Activated CD8-positive, alpha-beta memory T cell treated with anti-CD3 and anti-CD28 coated beads for 1 hour (primary cell): ENCODE measurements at places on chromosomes 3 and 15.

GRCh38 chr3:43753741-43754715 is 63.3 kb downstream of the ABHD5 start:
- no peak for DNase-seq

DNA sequence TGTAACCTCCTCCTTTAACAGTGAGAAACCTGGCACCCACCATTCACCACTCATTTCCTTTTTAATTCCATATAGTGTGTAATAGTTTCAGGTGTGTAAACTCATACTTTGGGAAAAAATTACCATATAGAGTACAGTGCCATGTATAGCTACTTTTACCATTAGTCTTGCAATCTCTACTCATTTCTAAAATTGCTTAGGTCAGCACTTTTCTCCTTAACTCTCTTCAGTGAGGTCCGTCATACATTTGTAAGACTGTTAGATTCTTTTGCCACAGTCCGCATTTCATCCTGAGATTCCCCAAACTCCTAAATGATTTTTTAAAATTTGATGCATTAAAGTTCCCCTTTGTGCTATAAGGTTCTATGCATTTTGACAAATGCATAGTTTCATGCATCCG is 238.3 kb upstream of the ATP10A start:
- DNase-seq: no peak

GRCh38 chr3:171258316-171258715 is 201.9 kb downstream of the TNIK start:
- DNase-seq: no peak

DNA sequence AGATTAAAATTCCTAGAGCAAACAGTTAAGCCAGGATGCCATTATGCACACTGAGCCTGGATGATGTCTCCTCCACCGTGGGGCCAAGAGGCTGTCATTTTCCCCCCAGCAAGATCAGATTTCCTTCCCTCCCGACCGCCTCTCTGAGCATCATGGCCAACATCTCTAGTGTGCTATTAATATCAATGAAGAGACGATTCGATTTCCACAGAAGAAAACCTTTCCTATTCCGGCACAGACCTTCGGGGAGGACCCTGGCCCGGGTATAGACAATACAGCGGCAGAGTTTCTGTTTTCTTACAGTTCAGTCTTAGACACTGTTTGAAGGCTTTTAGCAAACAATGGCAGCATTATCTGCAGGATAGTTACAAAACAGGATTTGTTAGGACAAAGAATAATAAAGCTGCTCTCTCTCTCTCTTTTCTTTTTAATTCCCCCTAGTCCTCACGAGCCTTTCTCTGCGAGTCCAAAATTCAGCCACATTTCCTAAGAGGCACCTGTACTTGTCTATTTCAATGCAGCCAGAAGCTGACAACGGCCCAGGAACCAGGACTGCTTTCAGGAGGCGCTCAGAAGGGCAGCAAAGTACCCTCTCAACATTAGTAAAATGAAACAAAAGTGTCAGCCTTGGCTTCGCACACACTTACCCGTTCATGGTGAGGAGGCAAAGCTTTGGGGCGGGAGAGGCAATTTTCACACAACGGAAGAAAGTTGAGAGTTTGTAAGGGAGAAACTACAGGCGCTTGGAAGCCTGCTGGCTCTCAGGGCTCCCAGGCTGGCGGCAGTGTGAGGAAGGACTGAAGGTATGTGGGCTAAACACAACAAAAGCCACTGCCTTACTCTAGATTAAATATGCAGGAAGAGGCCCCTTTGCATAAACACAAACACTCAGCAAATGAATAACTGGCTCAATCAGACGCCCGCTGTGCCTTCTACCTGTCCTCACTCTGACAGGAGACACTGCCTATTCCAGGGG is 278.0 kb downstream of the FOXP1 start:
- DNase-seq: no peak

GRCh38 chr3:66393333-66394005 is 107.4 kb downstream of the LRIG1 start:
- DNase-seq: no peak

GRCh38 chr15:28101983-28102441 is 2.9 kb upstream of the OCA2 start:
- no peak for DNase-seq

DNA sequence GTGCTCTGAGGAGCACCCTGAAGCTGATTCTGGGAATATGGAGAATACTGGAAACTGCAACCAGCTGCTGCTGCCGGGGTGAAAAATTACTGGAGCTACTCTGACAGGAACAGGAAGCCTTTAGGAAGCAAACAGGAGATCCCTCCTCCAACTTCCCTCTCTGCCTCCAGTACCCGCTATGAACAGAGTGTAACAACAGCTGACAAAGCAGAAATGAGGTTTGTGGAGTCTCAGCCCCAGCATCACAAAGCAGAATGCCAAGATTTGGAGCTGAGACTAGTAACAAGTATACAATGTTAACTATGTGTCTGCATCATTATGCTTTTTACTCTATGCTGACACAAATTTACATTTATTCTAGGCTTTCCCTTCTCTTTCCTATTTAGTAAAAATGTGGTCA is 22.7 kb upstream of the PIAS1 start:
- DNase-seq: no peak

GRCh38 chr3:81643721-81644120 is 117.7 kb downstream of the GBE1 start:
- no peak for DNase-seq

DNA sequence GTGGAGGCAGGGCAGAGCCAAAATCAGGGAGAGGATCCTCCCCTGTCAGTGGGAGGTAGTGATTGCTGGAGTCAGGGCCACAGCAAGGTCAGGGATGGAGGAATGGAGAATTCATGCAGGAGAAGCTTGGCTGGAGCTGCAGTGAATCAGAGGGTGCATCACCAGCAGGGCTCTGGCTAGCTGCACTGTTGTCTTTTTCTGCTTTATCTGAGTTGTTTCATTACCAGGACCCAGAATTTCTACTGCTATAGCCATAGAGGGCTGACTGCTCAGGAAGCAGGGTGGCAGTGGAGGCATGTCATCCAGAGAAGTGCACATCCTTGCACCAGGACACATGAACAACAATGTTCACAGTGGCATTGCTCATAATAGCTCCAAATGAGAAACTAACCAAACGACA is 113.5 kb upstream of the GALNT15 start:
- no peak for DNase-seq

GRCh38 chr15:45993508-45993907 is 358.7 kb downstream of the SQOR start:
- no peak for DNase-seq

GRCh38 chr3:129684270-129684669 is 77.8 kb upstream of the PLXND1 start:
- DNase-seq: no peak

DNA sequence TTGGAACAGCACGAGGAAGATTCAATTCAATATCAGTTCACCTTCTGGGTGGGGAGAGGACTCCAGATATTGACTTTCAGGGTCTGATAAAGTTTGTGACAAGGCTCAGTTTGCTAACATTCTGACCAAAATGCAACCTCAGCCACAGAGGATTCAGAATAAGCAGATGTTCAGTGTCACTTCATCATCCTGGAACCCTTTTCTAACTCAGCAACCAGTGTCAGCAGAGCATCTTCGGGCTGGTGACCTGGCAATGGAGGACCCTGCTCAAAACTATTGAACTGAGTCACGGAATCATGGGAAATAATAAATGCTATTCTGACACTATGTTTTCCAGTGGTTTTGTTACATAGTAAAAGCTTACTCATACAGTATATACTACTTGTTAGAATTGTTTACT is 433.4 kb upstream of the CFAP20DC start:
- DNase-seq: no peak

DNA sequence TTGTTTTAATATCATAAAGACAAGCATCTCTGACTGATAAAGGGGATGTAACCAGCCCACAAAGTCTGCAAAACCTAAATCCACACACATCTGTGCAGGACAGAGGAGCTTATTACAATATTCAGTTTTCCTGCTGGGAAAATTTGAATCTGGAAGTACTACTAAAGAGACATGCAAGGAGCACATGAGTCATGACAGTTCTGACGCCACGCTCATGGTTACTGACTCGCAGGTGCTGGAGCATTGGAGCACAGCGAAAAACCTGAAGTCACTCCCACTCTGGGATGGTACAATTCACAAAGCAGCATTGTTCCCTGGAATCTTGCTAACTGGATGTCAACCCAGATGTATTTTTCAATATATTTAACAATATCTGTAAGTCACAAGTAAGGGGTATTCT is 7.6 kb upstream of the ISL2 start:
- no peak for DNase-seq

- DNase-seq: no peak
Observed at GRCh38 chr15:73319460-73320245, 49.1 kb downstream of the HCN4 start.

DNA sequence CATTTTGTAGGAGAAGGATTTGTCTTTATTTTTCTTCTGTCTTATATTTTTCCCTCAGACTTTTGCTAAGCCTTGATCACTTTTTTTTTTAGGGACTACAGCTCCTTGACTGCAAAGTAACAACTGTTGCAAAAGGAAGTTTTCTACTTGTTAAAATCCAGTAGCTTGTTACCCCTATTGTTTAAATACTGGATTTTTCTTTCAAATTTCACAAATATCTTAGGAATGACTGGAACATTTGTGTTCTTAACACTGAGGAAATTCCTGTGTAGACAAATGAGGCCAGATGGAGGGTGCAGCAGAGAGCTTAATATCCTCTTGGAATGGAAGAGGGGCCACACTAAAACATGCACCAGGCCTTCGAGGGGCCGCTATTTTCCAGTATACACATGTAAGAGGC is 3.2 kb upstream of the PGPEP1L start:
- DNase-seq: no peak

DNA sequence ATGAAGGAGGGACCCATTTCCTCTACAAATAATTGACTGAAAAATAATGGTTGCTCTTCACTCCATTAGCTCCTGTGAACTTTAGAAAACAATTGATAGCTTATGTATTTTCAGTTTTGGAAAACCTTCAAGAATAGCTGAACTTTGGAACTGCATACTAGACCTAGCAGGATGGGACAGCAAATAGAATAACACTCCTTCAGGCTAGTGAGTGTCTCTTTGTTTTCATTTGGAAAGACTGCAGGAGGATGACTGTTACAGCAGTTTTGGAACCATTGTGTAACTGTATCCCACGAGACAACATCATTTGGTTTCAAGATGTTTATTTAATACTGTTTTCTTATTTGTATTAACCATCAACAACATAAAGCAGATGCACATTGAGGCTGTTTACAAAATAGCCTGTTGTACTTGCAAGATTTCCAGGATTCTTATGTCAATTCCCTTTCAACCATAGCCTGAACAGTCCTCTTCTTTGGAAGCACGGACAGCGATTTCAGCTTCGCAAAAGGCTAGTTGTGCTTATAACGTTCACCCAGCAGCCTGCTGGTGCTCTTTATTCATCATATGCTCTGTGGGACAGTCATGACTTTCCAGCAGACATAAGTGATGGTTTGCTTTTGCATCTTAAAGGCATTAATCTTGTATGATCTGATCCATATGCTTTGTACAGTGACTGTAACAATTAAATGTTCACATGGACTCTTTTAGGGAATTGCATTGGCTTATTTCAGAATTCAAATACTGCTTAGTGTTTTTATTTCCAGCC is 335.5 kb downstream of the IL5RA start:
- DNase-seq: no peak

GRCh38 chr15:49082960-49083359 is 36.7 kb upstream of the SECISBP2L start:
- no peak for DNase-seq

DNA sequence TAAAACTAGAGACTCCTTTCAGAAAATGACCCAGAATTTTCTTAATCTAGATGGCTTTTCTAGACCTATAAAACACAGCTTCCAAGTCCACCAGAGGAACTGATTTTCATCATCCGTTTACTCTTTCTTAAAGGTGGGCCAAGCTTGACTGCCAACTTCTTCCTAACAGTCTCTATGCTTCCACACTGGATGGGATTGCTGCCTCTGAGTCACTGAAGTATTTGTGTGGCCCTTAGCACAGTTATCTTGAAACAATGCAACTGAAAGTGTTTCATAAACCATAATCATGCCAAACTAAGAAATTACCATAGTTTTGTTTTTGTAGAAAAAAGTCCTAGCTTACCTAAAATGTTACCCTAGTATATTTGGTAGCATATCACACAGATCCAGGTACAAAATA is 985.7 kb downstream of the TUSC7 start:
- DNase-seq: no peak

DNA sequence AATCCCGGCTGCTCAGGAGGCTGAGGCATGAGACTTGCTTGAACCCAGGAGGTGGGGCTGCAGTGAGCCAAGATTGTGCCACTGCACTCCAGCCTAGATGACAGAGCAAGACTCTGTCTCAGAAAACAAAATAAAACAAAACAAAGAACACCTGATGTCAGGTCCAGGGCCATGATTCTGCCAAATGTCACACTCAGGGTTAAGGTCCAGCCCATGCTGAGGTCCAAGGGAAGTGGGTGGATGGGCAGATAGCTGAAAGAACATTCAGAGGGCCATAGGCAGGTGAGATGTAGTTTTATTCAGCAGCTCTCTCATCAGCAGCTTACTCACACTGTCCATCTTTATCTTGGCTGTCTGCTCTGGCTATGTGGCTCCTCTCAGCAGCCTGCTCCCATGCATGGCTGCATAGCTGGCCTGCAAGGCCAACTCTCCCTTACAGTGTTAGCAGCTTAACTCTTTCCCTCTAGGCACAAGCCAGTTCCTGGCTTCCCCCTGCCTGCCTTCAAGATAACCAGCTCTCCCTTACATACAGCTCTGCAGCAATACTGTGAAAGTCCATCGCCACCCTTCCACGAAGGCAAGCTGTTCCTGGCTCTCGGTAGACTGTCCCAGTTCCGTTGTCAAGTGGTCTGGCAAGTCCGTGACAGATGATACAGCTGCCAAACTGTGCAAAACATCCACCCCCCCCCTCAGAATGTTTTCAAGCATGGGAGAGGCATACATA is 62.4 kb upstream of the SIAH2 start:
- DNase-seq: no peak

DNA sequence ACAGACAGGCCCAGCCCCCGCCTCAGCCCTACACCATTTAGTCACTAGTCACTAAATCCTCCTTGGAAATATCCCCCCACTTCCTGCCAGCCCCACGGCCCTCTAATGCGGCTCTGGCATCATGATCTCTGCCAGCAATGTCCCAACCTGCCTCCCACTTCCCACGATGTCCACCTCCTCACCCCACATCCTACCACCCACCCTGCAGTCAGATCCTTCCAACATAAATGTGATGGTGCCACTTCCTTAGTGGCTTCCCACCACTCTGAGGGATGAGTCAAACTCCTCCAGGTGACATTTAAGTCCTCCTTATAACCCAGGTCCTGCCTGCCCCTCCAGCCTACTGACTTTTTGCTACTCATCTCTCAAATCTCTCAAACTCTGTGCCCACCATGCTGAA is 167.5 kb downstream of the SHQ1 start:
- DNase-seq: no peak

GRCh38 chr3:131303848-131304247 is 77.7 kb upstream of the NUDT16 start:
- no peak for DNase-seq

DNA sequence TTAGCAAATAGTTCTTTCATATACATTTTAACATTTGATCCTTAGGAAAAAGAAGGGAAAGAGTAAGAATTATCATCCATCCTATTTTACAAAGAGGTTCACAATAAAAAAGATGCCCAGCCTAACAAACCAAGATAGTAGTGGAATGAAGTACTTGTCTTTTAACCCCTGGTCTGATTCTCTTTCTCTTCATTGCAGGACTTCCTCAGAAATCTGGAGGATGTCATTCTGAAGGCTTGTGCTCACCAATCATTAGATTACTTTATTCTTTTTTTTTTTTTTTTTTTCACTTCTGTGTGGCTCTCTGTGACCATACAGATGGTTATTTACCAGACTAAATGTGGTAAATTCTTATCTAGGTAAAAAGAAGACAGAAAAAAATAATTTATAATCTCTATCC is 7.0 kb downstream of the HDGFL3 start:
- no peak for DNase-seq
